ENCODE measurements at places on chromosomes 6 and 20.

- no peak for DNase-seq
Observed at GRCh38 chr6:33996120-33996475, 149.8 kb downstream of the GRM4 start.

DNA sequence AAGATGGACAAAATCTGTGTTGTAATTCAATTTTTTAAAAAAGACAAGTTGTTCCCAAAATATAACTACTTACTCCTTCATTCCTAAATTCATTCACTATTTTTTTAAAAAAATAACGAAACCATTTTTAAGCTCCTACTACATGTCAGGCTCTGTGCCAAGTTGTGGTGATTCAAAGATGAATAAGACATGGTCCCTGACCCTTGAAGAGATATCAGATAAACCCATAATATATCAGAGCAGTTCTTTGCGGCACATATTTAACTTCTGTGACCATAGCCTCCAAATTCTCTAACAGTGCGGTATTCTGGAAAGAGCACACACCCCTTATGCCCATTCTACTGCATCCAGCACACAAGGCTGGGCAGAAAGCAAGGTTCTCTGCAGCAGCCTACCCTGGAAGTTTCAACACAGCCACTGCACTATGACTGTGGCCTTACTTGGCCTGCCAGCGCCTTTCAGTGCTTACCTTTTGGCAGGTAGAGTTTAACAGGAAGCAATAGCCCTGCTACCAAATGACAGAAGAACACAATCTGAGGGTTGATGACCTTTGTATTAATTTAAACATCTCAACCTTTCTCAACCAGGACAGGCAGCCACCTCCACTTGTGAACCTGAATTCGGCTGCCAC is 406.5 kb downstream of the BTBD9 start:
- DNase-seq = no peak

GRCh38 chr6:16756660-16757255 is 4.5 kb downstream of the ATXN1 start:
- no peak for DNase-seq

GRCh38 chr20:56748476-56749377 is 119.6 kb downstream of the TFAP2C start:
- no peak for DNase-seq

All from stimulated activated CD8-positive, alpha-beta memory T cell treated with anti-CD3 and anti-CD28 coated beads, Interleukin-7, amount 100 ng/mL, for 24 hours (primary cell).